Neural cell (in vitro differentiated cells): ENCODE measurements at places on chromosomes 3 and 15. TPM values are rescaled to one million over a fixed set of nuclear protein-coding genes. Genes with fewer than 3 reads are reported as not detected.

GATM gene
- 13.3 and 15.8 TPM in 2 replicates for polyA plus RNA-seq

CHL1 gene
- polyA plus RNA-seq, result 187 and 199 TPM in 2 replicates

TMC3 gene
- not detected in 2 replicates for polyA plus RNA-seq

SLC28A2 gene
- not detected in 2 replicates for polyA plus RNA-seq

APEH gene
- 98.4 and 119 TPM in 2 replicates for polyA plus RNA-seq

PLIN1 gene
- 0.08 TPM in 1 of 2 replicates, not detected in the other for polyA plus RNA-seq

SI gene
- not detected in 2 replicates for polyA plus RNA-seq

CA12 gene
- polyA plus RNA-seq, result 0.11 and 0.62 TPM in 2 replicates

XIRP1 gene
- polyA plus RNA-seq, result not detected in 2 replicates

MINAR1 gene
- 2.7 and 3.1 TPM in 2 replicates for polyA plus RNA-seq

ATP8B4 gene
- polyA plus RNA-seq, result 1.0 and 2.9 TPM in 2 replicates

SEC62 gene
- polyA plus RNA-seq, result 41.1 and 41.9 TPM in 2 replicates

SH3GL3 gene
- polyA plus RNA-seq, result 85.8 and 104 TPM in 2 replicates

SLC9C1 gene
- not detected in 2 replicates for polyA plus RNA-seq

PRRT3 gene
- polyA plus RNA-seq, result 2.9 and 4.3 TPM in 2 replicates

PLA2G4D gene
- polyA plus RNA-seq, result not detected in 2 replicates

FRMD5 gene
- 25.8 and 27.8 TPM in 2 replicates for polyA plus RNA-seq

KLHL40 gene
- not detected in 2 replicates for polyA plus RNA-seq

TMEM40 gene
- polyA plus RNA-seq, result not detected in 2 replicates

PLS1 gene
- 0.31 and 0.74 TPM in 2 replicates for polyA plus RNA-seq

FBXL22 gene
- polyA plus RNA-seq, result 0.28 and 0.41 TPM in 2 replicates

SETD2 gene
- polyA plus RNA-seq, result 18.0 and 18.4 TPM in 2 replicates

HESX1 gene
- 1.3 and 4.8 TPM in 2 replicates for polyA plus RNA-seq

GOLGA6L6 gene
- not detected in 2 replicates for polyA plus RNA-seq

LNP1 gene
- 19.2 and 19.7 TPM in 2 replicates for polyA plus RNA-seq

HES1 gene
- 0.25 TPM in 1 of 2 replicates, not detected in the other for polyA plus RNA-seq
